ENCODE measurements at places on chromosomes 6 and 20.

DNA sequence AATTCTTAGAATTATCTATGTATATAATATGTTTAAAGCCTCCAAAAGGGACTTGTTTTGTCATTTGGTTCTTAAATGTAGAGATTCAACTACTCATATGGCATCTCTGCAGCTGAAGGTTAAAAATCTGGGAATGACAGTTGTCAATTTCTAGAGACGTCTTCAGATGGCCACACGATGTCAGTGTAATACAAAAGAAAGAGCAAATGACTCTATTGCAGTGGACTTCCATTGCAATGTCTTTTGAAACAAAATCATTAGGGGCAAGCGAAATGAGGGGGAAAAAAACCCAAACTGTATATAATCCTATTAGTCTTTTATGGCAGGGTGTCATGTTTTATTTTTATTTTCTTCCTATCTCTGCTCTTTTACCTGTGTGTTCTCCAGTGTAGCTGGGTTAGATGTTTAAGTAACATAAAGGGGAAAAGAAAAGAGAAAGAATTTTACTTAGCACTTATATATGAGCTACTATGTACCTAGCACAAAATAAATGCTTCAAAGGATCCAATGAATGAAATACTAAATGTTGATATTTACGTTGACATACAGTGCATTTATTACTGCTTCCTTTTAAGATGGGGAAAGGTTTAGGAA lies 26.2 kb downstream of the CCN2 start:
- peak; percentile 70 for DNase-seq

GRCh38 chr6:30554962-30555815 lies 1.1 kb downstream of the GNL1 start:
- DNase-seq = peak; percentile 22

DNA sequence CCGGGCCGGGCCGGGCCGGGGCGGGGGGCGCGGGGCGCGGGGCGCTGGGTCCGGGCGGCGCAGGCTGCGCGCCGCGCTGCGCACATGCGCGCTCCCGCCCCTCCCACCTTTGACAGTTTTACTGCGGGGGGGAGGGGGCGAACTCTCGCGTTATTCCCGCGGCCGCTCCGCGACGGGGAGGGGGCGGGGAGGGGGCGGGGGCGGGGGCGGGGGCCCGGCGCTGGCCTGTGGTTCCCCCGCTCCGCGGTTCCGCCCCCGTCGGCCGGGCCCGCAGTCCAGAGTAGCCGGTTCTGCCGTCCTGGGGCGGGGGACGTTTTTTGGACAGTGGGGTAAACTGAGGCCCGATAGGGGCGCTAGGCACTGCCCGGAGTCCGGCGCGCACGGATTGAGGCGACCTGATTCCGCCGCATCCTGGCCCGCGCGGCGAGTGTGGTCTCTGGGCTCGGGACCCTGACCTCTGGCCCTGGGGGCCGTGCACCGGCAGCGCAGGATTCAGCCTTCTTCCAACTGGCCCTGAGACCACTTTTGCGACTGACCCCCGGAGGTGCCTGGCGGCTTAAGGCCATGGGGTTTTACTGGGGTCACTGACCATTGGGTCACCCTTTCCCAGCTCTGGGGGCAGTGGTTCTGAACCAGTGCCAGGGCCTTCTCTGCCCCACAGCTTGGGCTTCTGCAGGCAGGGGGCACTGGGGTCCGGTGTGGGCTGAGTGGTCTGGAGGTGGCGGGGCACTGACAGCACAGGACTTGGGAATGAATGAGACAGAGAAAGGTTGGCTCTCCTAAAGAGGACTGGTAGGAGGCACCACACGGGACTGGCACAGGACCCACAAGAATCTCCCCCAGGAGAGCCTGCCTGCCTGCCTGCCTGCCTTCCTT lies at the start of gene ZNF512B:
Gene ZNF512B (minus strand): TSS at position 93 of the 876 bp plus-strand sequence. CDS start 1,980 bp downstream, outside the sequence.
- peak; percentile 65 for DNase-seq

DNA sequence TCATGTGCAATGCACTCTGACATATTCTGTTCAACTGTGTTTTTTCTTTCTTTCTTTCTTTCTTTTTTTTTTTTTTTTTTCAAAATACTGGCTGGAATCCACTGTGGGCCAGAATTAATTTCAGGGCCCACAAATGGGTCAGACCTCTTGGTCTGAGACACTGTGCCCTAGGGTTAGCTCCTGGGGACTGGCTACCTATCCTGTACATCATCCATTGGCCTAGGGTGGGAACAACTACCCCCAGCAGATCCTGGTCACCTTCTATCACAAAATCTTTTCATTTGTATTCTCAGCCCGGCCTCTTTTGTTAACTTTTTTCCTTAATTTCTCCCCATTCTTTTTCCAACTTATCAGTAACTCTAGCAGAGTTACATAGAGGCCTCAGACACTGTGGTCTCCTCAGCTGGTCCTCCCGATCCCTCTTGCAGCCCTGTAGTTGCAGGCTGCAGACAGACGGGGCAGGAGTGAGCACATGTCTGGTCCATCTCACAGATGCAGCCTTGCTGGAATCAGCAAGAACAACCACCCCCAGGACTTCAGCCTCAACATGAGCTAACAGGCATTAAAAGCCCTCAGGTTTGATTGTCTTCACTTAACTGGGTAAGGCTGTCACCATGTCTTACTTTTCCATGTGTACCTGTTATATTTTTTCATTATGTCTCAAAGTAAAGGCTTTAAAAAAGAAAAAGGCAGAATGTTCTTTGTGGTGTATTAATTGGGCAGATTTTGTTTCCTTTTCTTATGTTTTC lies 41.3 kb downstream of the TXLNB start:
- peak; percentile 56 for DNase-seq

DNA sequence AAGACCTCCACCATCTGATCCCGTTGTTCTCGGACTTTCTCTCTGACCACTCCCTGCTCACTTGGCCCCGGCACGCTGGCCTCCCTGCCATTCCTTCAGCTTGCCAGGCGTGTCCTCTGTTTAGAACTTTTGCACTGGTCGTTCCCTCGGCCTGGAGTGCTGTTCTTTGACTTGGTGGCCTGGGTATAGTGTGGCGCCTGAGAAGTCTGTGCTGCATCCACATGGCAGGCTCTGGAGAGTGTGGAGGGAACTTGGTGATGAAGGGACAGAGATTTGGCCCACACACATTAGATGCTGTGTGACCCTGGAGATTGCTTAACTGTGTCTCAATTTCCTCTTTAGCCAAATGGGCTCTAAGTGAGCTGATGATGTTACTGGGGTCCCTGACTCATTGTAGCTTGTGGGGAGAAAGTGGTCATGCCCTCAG lies 13.0 kb upstream of the TGM2 start:
- DNase-seq = no peak

- no peak for DNase-seq
Observed at GRCh38 chr6:40399888-40400457, 187.2 kb downstream of the LRFN2 start.

DNA sequence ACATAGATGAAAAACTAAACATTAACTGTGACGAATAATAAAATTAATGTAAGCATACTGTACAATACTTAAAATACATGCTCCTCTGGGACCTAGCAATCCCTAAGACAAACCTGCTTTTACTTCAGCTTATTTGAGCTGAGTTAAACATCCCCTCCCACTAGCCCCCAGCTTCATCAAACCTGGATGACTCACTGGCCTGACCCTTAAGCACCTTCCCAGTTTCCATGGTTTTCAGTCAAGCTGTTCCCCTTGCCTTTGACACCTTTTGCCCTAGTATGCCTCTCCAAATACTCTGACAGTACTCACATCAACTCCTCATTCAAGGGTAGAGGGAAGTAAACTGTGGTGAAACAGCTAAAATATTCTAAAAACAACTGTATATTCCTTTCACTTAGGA lies 4.2 kb downstream of the ELOVL4 start:
- no peak for DNase-seq

DNA sequence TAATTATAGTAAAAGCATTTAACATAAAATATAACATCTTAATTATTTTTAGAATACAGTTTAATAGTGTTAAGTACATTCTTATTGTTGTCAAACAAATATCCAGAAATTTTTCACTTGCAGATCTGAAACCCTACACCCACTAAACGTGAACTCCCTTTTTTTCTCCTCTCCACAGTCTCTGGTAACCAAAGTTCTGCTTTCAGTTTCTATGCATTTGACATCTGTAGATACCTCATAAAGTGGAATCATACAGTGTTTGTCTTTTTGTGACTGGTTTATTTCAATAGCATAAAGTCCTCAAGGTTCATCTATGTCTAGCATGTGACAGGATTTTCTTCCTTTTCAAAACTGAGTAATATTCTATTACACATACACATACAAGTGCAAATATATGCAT lies 286.3 kb downstream of the BTBD3 start:
- DNase-seq = no peak

- DNase-seq = no peak
Observed at GRCh38 chr6:1013656-1014430, 298.1 kb upstream of the FOXQ1 start.

DNA sequence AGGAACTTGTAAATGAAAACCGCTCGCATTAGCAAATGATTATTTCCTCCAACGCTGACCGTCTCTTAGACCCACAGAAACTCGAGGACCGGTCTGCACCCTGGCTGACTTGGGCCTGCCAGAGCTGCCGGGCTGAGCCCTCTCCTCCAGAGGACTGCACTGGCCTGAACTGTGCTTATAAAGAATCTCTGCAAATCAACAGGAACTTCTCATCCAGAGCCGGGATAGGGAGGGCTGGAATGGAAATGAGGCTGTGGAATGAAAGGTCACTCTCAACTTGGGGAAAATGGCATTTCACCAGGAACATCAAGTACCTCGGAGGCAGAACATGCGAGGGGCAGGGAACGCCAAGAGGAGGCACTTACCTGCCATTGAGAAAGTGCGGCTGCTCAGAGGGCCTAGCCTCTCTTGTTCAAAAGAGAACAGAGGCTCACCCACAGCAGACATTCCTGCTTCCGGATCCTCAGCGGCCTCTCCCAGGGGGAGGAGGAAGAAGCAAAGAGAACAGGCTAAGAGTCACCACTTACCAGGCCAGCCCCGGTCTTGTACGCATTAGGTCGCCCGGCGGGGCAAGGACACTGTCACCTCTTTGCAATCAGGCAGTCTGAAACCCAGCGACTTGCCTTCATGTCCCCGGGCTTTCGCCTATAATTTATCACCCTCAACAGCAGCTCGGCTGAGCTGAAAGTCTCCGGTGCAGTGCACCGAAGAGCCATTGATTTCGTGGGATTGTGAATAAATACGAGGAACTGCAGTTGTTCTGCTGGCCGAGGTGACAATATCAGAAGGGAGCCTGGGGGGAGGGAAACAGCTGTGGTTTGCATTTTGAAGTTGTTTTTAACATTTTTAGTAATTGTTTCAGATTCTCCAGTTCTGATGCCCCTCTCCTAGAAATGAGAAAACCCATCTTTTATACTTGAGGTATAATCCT lies 37.6 kb downstream of the ZMYND8 start:
- peak; percentile 64 for DNase-seq

DNA sequence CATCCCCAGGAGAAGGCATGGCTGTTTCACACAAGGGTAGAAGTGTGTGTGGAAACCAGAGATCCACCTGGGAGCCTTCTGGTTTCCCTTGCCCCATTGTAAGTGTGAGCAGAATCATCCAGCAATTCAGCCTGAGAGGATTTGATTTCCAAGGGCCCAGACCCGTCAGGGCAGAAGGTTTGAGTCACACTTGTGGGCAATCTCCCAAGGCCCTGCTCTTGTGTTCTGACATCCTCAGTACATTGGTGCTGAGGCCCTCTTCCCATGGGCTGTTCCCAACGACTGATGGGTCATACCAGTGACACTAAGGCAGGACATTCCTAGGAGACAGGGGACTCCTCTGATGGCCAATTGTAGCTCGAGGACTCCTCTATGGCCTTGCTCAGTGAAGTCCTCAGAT lies 58.2 kb upstream of the POLR1H start:
- DNase-seq = peak; percentile 8

Measured in fibroblast of upper back skin (primary cell).